Activated effector memory CD4-positive, alpha-beta T cell treated with Interleukin-2 at 50 U/mL for 16 hours (primary cell): ENCODE measurements at places on chromosomes 13 and 19.

DNA sequence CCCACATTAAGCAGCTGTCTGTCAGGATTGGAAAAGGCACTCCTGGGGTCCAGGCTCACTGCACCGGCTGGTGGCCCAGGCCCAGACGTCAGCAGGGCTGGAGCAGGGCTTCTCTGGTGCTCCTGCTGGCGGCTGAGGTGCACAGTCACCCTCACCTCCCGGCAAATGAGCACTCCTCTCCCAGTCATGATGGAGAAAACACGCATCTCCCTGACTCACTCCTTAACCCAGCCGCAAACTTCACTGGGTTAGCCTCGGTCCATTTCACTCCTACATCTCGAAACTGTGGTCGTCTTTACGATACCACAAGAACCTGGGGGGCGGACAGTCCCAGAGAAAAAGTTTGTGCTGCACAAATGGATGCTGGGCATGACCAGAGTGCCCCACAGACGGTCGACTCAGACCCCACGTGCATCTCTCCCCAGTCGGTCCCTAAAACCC, 3.3 kb upstream of the RASA3 start:
- no peak for DNase-seq

GRCh38 chr19:16406356-16406755, 65.4 kb downstream of the EPS15L1 start:
- no peak for DNase-seq

DNA sequence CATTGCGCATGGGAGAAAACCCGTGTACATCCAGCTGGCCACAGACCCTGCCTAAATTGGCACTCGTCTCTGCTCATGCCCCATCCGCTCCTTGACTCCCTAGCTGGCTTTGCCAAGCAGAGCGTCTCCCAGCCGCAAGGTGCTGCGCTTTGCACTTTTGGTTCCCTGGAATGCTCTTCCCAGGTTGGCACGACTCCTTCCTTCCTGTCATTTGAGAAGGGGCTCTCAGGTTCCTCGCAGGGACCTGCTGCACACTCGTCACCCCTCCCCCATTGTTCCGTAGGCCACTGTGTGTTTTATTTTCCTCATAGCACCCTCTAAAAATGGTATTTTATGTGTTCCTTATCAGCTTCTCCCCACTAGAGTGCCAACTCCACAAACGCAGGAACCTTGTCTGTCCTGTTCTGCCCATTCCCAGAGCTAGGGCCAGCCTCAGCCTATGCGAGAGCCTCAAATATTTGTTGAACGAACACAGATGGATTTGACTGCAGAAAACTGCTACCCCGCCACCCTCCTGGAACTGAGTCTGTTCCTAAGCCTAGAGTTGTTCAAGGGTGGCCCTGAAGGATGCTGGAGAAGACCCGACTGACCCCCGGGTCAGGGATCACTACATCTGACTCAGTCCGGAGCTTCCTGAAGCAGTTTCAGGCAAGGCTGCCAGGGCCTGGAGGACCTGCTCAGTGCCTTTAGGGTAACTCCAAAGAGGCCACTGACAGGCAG, 8.4 kb upstream of the CEBPA start:
- DNase-seq, result no peak

- DNase-seq, result no peak
Observed at GRCh38 chr13:75010941-75011340, 471.0 kb downstream of the TBC1D4 start.

DNA sequence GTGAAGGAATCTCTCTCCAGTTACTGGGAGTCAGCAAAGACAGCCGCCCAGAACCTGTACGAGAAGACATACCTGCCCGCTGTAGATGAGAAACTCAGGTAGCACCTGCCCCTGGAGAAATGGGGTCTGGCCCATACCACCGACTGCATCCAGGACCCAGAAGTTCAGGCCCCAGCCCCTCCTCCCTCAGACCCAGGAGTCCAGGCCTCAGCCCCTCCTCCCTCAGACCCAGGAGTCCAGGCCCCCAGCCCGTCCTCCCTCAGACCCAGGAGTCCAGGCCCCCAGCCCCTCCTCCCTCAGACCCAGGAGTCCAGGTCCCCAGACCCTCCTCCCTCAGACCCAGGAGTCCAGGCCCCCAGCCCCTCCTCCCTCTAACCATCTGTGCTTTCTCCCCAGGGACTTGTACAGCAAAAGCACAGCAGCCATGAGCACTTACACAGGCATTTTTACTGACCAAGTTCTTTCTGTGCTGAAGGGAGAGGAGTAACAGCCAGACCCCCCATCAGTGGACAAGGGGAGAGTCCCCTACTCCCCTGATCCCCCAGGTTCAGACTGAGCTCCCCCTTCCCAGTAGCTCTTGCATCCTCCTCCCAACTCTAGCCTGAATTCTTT, 3.0 kb downstream of the APOC2 start:
- DNase-seq, result no peak

- no peak for DNase-seq
Observed at GRCh38 chr19:52735734-52736133, 890 bp upstream of the ZNF611 start.

- DNase-seq, result no peak
Observed at GRCh38 chr13:105474983-105475610, 1060.4 kb downstream of the EFNB2 start.

DNA sequence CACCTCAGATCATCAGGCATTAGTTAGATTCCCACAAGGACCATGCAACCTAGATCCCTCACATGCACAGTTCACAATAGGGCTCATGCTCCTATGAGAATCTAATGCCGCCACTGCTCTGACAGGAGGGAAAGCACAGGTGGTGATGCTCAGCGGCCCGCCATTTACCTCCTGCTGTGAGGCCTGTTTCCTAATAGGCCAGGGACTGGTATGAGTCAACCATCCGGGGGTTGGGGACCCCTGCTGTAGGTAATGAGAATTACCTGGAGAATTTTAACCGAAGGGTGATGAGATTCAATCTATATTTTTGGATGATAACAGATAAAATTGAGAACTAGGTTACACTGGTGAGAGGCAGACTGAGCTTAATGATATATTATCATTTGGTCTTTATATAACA, 101.4 kb downstream of the LACC1 start:
- no peak for DNase-seq

GRCh38 chr19:3978145-3978544, 7.1 kb downstream of the EEF2 start:
- no peak for DNase-seq

GRCh38 chr13:30976025-30976424, 43.6 kb downstream of the TEX26 start:
- DNase-seq, result no peak

- no peak for DNase-seq
Observed at GRCh38 chr19:31290931-31291590, 58.2 kb downstream of the TSHZ3 start.

DNA sequence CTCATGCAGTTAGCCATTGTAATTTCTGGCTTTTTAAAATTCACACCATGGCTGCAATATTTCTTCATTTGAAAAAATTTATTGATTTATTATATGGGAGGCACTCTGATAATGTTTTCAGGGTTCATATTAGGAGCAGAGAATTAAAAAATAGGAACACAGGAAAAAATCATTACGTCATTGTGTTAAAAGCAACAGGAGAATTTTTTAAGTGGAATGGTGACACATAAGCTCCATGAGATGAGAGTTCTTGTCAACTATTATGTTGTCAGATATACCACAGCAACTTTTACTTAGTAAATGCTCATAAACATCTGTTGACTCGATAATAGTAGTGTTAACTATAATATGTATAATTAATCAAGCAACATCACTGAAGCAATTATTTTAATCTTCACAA, 400.1 kb downstream of the TDRD3 start:
- DNase-seq, result no peak
